ENCODE measurements at places on chromosomes 11 and 22.

GRCh38 chr11:45300715-45301114, 14.6 kb upstream of the SYT13 start:
- DNase-seq, result no peak

GRCh38 chr11:118226296-118226695, 1.5 kb upstream of the JAML start:
- DNase-seq, result no peak

GRCh38 chr11:109957000-109957399, 136.2 kb upstream of the ZC3H12C start:
- no peak for DNase-seq

- DNase-seq, result no peak
Measured at GRCh38 chr22:20626811-20627210, 119.4 kb downstream of the MED15 start.

DNA sequence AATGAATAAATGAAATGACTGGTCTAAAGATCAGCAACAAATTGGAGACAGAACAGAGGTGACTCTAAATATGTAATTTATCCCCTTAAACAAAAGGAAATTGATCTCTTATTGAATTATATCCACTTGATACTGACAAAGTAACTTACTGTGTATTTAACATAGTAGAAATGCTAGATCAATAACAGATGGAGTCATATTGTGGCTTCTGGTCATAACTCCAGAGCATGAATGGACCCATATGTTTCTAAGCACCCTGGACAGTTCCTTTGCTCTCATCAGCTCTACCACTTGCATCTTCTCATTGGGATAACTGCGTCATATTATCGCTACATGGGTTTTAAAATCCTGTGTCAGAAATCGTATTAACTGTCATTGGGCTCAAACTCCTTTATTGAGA, 222.3 kb downstream of the ETS1 start:
- no peak for DNase-seq

GRCh38 chr11:36751335-36751781, 153.3 kb upstream of the RAG2 start:
- no peak for DNase-seq
